ENCODE measurements at places on chromosomes 4 and X. TPM values are rescaled to one million over a fixed set of nuclear protein-coding genes. Genes with fewer than 3 reads are reported as not detected.

The PRRG1 gene
- total RNA-seq, result 1.6 TPM

The STK26 gene
- total RNA-seq, result 3.2 TPM

The ARHGAP36 gene
- not detected for total RNA-seq

The PAGE2B gene
- not detected for total RNA-seq

The CSN1S1 gene
- total RNA-seq, result 3.4 TPM
